ENCODE measurements at places on chromosomes 5 and 9.

DNA sequence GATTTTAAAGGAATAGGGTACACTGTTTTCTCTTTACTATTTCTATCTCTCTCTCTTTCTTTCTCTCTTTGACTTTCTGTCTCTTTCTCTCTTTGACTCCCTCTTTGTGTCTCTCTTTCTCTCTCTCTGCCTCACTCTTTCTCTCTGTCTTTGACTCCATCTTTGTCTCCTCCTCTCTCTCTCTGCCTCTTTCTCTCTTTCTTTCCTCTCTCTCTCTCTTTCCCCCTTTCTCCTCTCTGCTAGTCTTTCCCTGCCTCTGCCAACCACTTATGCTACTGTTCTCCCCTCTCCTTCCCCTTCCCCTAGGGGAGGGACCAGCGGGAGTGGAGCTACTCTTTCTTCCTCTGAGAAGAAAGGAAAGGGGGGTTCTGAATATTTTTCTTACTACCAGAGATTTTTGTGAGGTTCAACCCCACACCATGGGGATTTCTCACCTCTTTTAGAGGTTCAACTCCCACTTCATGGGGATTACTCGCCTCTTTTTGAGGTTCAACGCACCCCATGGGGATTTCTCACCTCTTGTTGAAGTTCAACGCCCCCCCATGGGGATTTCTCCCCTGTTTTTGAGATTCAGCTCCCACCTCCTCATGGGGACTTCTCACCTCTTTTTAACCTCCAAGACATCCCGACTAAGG is 309.9 kb downstream of the NR3C1 start:
- no peak for DNase-seq

DNA sequence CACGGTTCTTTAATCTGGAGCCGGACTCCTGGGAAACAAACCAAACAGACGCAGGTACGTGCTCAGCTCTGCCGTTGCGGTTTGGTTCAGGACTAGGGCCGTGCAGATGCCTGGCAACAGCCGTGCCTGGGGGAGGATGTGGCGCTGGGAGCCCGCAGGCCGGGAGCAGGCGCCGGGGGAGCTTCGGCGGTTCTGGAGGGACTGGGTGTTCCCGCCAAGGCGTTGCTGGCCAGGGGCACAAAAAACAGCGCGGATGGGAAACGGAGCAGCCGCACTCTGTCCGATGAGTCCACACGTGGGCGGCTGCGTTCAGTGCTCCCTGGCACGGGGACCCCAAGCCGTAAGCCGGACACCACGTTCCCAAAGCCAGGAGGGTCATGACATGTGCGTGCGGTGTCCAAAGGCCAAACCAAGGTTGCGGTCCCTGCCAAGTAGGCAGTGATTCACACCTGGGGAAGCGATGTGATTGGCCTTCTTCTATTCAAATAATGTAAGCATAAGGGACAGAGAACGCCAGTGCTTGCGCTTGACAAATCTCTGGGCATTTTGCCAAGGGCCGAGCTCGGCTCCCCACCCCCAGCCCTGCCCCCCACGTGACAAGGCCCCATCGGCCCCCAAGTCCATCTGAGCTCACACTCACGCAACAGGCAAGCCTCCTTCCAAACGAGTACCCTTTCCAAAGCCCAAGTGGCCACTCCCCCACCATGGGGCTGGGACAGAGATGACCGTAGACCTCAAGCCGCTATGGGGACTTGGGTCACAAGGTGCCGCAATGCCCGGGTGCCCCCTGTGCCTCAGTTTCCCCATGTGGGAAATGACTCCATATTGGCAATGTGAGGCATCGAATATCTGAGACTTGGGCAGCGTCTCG is 49.7 kb upstream of the NKD2 start:
- no peak for DNase-seq

DNA sequence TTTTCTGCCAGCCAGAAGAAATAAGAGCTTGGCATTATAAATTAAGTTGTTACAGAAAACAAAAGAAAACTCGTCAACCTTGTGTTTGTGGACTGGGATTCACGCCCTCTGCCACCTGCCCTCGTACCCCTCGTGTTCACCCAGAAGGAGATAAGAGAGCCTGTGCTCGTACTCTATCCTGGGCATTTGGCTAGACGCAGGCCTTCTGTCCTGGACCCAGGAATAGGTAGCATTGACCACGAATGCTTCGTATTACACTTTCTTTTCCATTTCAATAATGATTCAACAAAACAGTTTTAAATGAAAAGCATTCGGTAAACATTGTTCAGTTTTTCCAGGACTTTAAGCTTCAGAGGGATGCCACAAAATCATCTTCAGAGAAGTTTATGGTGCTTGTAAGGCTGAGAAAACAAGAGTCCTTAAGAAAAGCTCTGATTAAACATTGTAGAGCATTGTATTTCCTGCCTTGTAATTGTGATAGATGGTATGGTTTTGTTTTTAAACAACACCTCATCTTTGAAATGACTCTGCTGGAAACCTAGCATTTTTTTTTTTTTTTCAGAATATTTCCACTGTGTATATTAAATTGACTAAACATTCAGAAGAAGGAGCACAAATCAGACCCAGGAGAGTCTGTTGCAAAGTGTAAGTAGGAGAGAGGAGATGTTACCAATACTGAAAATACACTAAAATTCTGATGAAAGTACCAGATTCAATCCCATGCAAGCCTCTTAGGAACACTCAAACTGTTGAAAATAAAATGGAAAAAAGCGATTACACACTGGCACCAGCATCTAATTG is 27.6 kb downstream of the MTX3 start:
- DNase-seq = no peak

DNA sequence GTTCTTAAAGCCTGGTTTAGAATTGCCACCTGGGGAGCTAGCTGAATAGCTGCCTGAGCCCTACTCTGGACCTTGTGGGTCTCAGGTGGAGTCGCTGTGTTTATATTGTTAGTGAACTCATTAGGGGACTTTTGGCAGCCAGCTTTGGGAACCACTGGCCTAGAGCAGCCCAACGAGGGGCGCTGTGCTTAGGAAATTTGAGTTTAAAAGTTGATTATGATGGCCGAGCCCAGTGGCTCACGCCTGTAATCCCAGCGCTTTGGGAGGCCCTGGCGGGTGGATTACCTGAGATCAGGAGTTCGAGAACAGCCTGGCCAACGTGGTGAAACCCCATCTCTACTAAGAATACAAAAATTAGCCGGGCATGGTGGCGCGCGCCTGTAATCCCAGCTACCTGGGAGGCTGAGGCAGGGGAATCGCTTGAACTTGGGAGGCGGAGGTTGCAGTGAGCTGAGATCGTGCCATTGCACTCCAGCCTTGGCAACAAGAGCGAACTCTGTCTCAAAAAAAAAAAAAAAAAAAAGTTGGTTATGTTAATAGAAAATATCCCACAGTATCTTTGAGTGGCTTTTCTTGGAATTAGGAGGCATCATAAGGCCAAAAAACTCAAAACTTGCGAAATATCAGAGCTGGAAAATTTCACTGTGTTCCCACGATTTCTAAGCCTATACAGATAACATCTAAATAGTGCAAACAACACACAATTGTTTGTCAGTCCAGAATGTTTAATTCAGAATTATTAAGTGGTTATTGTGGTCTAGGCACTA is 809 bp downstream of the MCCC2 start:
- DNase-seq = no peak
